ENCODE measurements at places on chromosomes 13 and 19.

GRCh38 chr19:56617531-56617930 is 22.4 kb downstream of the ZNF71 start:
- no peak for DNase-seq

DNA sequence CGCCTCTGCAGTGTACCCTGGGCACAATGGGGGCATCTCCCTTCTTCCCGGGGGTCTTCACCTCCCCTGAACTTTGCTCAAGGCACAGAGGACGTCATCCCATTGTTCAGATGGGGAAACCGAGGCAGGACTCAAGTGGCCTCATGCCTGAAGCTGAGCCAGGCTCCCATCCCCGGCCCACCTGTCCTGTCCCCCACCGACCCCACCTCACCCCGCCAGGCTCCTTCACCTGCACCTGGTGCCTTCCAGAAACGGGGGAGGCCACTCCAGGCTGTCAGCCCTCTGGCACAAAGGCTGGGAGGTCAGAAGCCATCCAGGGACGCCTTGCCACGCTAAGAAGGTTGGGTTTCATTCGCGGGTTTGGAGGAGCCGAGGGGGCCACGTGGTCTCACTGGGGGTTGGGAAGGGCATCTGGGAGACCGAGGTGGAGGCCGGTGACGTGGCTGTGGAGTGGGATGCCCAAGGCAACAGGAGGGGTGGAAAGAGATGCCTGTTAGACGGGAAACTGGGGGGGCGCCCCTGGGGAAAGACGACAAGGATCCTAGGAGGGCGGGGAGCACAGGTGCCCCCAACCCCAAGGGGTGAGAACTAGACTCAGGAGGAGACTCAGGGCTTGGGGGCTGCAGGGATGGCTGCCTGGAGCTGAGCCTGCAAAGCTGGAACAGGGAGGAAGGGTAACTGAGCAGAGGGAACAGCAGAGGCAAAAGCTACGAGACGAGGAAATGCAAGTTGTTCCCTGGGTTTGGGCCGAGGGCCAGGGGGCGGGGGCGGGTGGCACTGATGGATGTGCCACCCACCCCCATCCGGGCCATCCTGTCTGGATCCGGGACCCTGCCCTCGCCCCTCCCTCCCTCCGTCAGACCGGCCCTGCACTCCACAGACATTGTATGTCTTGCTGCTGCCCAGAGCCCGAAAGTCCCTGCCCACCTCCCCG is 6.0 kb upstream of the TCF3 start:
- no peak for DNase-seq

- DNase-seq = no peak
Observed at GRCh38 chr19:16518483-16519229, 22.5 kb downstream of the C19orf44 start.

- DNase-seq = no peak
Observed at GRCh38 chr13:43267916-43268315, 244.5 kb downstream of the DNAJC15 start.

- no peak for DNase-seq
Observed at GRCh38 chr13:42119041-42119440, 70.6 kb downstream of the DGKH start.

GRCh38 chr19:33469171-33470039 is 52.2 kb downstream of the PEPD start:
- DNase-seq = no peak

DNA sequence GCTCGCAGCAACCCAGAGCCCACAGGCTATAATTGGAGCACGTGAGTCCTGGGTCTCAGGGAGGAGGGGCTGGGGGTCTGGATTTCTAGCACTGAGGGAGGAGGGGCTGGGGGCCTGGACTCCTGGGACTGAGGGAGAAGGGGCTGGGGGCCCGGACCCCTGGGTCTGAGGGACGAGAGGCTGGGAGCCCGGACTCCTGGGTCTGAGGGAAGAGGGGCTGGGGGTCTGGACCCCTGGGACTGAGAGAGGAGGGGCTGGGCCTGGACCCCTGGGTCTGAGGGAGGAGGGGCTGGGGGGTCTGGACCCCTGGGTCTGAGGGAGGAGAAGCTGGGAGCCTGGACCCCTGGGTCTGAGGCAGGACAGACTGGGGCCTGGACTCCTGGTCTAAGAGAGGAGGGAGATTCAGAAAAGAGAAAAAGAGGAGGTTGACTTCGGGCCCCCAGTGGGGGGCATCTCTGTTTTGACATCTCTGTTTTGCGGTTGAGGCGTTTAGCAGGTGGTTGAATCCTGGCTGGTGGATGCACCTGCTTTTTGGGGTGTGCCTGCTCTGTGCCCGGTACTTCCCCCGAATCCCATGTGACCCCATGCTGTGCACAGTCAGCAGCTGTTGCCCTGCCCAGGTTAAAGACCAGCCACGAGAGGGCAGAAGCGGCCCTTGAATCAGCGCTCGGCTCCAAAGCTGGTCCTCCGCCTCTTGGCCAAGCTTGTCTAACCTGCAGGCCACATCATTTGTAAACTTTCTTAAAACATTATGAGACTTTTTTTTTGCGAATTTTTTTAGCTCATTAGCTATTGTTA is 10.5 kb downstream of the PVR start:
- DNase-seq = no peak

DNA sequence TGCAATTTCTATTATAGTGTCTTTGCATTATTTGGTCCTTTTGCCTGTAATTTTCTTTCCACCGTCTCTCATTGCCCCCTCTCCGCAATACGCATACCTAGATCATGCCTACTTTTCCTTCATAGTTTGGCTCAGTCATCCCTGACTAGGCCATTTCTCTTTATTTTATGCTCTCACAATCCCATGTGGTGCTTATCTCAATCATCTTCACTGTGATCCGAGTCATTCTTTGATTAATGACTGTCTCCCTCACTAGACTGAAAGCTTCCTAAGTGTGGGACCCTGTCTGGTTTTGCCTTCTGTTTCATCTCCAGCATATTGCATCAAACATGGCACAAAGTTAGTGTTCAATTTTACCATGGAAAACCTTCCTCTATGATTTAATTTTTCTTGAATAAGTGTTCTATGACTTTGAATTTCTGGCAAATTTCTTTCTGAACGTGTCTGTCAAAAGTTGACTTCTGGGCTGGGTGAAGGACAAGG is 43.7 kb upstream of the OLFM4 start:
- no peak for DNase-seq

GRCh38 chr13:100347968-100348367 is 240.6 kb downstream of the GGACT start:
- no peak for DNase-seq

DNA sequence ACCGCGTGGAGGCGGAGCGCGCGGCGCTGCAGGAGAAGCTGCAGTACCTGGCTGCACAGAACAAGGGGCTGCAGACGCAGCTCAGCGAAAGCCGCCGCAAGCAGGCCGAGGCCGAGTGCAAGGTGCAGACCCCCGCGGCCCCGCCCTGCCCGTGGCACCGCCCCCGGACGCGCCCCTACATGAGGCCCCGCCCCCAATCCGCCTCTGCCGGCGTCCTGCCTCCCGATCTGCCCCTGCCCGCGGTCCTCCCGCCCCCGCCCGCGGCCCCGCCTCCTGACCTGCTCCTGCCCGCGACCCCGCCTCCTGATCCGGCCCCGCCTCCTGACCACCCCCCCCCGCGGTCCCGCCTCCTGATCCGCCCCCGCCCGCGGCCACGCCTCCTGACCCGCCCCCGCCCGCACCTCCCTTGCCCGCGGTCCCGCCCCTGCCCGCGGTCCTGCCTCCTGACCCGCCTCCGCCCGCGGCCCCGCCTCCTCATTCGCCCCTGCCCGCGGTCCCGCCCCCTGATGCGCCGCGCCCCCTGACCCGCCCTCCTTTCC is 11.7 kb downstream of the PRR36 start:
- no peak for DNase-seq

DNA sequence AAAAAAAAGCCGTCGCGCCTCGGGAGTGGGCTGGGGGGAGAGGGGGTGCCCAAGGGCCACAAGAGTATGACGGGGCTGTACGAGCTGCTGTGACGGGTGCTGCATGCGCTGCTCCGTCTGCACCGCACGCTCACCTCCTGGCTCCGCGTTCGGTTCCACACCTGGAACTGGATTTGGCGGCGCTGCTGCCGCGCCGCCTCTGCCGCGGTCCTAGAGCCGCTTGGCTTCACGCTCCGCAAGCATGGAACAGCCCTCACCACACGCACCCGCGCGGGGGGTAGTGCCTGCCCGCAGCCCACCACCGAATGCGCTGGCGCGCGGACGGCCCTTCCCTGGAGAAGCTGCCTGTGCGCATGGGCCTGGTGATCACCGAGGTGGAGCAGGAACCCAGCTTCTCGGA is 18.8 kb downstream of the C1QTNF9 start:
- DNase-seq = no peak

- DNase-seq = no peak
Observed at GRCh38 chr13:76512721-76513145, 373.5 kb downstream of the KCTD12 start.

DNA sequence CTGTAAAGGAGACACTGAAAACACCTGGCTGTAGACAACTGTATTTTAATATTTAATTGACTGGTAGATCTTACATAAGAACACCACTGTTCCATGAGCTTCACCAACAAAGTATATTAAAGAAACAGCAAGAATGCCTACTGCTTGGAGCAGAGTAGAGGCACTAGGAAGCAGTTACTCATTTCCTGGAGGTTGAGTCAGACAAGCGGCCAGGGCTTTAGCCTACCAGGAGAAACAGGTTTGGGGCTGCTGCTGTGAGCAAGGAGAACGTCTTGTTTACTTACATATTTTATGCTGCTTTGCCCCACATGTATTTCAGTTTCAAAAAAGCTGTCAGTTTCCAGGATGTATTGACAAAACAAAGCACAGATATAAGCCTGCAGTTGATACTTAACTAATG is 33.4 kb downstream of the ALG5 start:
- DNase-seq = no peak

DNA sequence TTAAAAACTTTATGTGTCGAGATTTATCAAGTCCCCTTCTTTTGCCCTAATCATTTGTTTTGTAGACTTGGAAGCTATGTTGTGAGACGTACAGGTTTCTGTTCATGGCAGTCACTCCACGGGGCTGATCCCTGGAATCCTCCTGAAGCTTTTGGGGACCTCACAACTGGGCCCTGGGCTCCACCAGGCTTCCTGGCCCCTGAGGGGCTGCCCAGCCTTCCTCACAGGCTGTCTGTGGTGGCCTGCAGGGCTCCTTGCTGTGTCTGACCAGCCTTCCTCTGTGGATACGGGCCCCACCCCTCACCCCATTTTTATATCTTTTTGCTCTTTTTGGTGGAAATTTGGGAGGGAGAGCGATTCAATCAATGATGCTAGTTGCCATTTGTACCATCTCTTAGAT is 38.1 kb downstream of the CHST8 start:
- no peak for DNase-seq

DNA sequence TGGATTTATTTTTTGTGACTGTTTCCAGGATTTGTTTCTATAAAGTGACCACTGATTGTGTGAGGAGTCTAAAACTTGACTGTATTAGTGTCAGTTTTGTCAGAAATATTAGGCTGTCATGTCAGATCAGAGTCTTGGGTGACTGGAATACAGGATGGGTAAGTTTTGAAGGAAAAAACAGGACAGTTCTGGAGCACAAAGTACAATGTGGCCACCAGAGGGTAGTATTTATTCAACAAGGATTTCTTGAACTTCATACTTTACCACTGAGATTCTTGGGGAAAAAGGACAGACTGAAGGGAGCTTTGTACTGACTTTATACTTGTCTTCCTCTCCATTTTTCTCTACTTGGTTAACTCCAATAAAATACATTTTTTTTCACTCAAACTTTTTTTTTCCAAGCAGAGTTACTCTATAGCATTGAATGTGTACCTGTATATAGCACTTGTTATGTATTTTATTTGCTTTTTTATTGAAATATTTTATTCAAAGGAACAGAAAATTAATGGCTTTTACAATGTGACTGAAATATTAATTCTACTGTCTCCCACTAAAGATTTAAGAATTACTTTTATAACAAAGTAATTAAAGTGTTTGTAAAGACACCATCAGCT is 51.1 kb downstream of the LMO7 start:
- DNase-seq = no peak

- no peak for DNase-seq
Observed at GRCh38 chr19:43622070-43622469, 2.6 kb upstream of the ZNF428 start.

GRCh38 chr19:47485210-47485609 is 1.2 kb upstream of the KPTN start:
- DNase-seq = no peak

DNA sequence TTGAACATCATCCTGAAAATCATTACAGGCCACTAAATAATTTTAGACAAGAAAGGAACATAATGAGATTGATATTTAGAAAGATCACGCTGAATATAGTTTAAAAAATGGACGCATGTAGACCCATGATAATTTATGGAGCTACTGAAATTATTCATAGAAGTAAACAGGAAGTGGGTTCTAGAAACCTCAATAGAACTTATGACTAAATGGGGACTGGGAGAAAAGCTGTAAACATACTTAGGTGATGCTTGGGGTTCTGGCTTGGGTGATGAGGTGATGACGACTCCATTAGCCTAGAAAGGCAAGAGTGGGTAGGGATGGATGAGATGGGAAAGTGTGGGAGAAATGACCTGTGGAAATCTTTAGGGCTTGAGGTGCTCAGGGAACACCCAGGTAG is 484.0 kb downstream of the MYO16 start:
- no peak for DNase-seq

- no peak for DNase-seq
Observed at GRCh38 chr13:46656786-46657185, 103.8 kb downstream of the LRCH1 start.

DNA sequence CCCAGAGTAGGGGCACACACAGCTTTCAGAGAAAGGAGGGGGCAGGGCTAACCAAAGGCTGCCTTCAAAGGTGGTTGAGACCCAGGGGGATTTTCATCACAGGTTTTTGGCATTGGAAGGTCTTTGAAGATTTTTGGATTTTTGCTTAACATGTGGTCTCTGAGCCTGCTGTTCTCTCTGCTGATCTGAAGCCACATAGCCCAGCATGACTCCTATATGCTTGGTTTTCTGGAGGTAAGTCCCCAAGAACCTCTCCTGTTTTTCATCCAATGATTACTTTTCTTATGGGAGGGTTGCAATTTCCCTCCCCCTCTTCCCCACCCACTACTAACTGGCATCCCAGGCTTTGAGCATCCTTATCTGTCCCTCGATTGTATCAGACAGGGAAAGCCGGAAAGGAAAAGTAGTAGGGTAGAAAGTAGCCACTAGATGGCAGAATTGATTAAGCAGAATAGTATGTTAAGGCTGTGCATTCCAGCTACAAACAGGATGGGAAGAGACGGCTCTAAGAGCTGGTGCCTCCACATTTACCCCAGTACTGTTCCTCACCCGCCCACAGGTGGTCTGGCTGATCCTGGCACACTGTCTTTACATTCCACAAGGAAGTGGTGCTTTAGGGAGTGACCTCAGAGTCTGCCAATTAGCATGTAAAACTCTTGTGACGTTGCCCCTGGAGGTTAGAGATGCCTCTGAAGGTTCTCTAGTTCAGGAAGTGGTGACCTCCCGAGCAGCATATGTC is 218.9 kb upstream of the EDNRB start:
- DNase-seq = no peak

- no peak for DNase-seq
Observed at GRCh38 chr19:42276821-42277220, 7.8 kb downstream of the CIC start.

GRCh38 chr13:105847527-105848291 is 687.8 kb downstream of the EFNB2 start:
- no peak for DNase-seq

GRCh38 chr13:80133631-80134261 is 207.2 kb downstream of the SPRY2 start:
- no peak for DNase-seq

GRCh38 chr13:51549593-51549992 is 34.7 kb upstream of the WDFY2 start:
- no peak for DNase-seq

GRCh38 chr13:48567515-48568369 is 34.9 kb upstream of the RCBTB2 start:
- DNase-seq = no peak

Data from GOT3 (cell line).